ENCODE measurements at places on chromosomes 3 and 15. TPM values are rescaled to one million over a fixed set of nuclear protein-coding genes. Genes with fewer than 3 reads are reported as not detected.

Gene PRR23E
- total RNA-seq, result not detected

GRCh38 chr3:123339302-123339701, 109.6 kb downstream of the ADCY5 start:
- no peaks in the 10 kb centered on the region for H3K4me1 ChIP-seq
- no peak overlapping the region for H3K4me3 ChIP-seq
- no peak for DNase-seq

DNA sequence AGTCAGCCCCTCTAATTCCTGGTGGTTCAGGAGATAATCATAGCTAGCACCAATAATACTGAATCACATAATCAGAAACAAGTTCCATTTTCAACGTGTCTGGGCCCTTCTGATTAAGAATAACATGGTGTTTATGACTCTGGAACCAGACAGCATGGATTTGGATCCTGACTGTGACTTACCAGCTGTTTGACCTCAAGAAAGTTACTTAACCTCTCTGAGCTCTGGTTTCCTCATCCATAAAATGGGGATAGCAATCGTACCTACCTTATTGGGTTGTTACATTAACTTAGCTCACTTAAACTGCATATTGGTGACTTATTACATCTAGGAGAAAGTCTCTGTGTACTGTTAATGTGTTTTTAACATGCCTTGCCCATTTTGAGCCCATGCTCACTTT, 10.7 kb upstream of the TMEM40 start:
- H3K27ac ChIP-seq, result no peak overlapping the region
- no peaks in the 10 kb centered on the region for H3K36me3 ChIP-seq
- no peak for DNase-seq
- H3K4me1 ChIP-seq, result no peaks in the 10 kb centered on the region
- H3K27me3 ChIP-seq, result no peaks in the 10 kb centered on the region

Gene RBP2
- not detected for total RNA-seq

DNA sequence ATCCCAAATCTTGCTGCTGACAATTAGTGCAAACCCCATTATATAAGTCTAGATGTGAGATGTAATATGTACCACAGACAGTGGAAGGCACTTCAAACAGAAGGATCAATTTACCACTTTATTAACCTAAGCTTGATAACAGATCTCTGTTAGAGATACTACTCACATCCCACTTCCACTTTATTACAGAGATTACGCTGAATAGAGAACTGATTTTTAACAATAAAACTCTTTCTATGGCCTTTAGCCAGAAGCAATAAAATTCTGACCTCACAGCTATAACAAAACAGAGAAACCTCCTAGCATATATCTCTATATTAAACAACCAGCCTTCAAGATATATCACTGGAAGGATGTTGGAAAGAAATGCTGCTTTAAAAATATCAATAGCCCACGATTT, 517.7 kb downstream of the MAGI1 start:
- no peaks in the 10 kb centered on the region for H3K27me3 ChIP-seq
- H3K4me1 ChIP-seq, result no peaks in the 10 kb centered on the region
- no peak for DNase-seq
- no peaks in the 10 kb centered on the region for H3K36me3 ChIP-seq
- no peak overlapping the region for H3K4me3 ChIP-seq

- no peaks in the 10 kb centered on the region for H3K4me1 ChIP-seq
- H3K27ac ChIP-seq, result no peak overlapping the region
- H3K4me3 ChIP-seq, result no peak overlapping the region
- DNase-seq, result no peak
- H3K36me3 ChIP-seq, result no peaks in the 10 kb centered on the region
- H3K27me3 ChIP-seq, result no peaks in the 10 kb centered on the region
Measured at GRCh38 chr3:113873814-113874526, 35.4 kb downstream of the GRAMD1C start.

Measured in naive thymus-derived CD4-positive, alpha-beta T cell (primary cell).